ENCODE measurements at places on chromosomes 2 and 18. TPM values are rescaled to one million over a fixed set of nuclear protein-coding genes. Genes with fewer than 3 reads are reported as not detected.
A peak's percentile ranks its signal among the peaks of the same experiment; 100 is the strongest.

The B3GNT7 gene
- total RNA-seq, result 5.5 TPM

The KCNK3 gene
- 0.44 TPM for total RNA-seq

The DUSP19 gene
- 1.2 TPM for total RNA-seq

The ARMC9 gene
- 1.2 TPM for total RNA-seq

The STARD6 gene
- total RNA-seq, result not detected

The ACAA2 gene
- 27.6 TPM for total RNA-seq

The SAG gene
- not detected for total RNA-seq

The ATP5MC3 gene
- 282 TPM for total RNA-seq

The FBXO11 gene
- total RNA-seq, result 37.1 TPM

The MROH2A gene
- 0.52 TPM for total RNA-seq

GRCh38 chr2:109166811-109167210 is 37.8 kb downstream of the SH3RF3 start:
- no peak for ATAC-seq

DNA sequence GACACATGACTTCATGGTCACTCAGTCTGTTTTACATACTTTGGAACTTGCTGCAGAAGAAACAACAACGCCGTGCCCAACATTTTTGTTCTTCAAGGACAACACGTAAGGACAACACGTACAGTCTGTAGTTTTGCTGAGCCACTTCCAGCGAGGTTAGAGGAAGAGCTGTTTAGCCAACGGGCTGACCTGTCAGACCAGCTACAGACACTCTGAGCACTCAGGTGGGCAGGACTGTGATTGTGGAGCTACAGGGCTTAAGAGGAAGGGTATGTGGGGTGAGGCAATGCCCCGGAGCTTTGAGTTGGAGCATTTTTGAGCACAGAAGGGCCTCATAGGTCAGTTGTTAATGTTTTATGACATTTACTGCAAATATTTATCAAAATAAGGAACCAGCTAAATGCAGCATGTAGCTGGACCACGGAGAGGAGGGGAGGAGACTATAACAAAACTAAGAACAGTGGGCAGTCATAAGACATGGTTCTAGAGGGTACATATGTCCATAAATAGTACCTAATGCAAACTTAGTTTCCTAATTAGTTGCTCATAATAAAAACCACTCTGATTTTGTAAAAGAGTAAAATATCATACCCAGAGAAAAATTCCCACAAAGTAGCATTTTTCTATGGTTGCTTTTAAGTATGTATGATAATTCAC is 26.3 kb upstream of the NPC1 start:
- ATAC-seq, result no peak

DNA sequence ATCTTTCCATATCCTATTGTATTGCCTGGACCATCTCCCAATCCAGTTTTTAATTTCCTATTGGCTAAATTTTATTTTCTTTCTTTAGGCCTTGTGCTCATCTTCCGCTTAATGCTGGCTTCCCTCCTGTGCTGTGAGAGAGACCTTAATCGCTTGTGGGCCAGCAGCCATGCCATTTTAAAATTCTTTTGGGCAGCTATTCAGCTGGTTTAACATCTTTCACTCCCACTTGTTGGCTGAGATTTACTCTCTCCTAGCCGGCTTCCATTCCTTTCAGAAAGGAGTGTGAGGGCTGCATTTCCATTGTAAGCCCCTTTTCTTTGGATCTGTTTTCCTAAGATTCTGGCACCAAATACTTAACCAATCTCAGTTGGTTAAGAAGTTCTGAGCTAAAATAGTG is 140.9 kb upstream of the RASGRP3 start:
- ATAC-seq, result no peak

- peak; percentile 76 for ATAC-seq
These were observed 76.0 kb downstream of the CD28 start for GRCh38 chr2:203782262-203782976.

DNA sequence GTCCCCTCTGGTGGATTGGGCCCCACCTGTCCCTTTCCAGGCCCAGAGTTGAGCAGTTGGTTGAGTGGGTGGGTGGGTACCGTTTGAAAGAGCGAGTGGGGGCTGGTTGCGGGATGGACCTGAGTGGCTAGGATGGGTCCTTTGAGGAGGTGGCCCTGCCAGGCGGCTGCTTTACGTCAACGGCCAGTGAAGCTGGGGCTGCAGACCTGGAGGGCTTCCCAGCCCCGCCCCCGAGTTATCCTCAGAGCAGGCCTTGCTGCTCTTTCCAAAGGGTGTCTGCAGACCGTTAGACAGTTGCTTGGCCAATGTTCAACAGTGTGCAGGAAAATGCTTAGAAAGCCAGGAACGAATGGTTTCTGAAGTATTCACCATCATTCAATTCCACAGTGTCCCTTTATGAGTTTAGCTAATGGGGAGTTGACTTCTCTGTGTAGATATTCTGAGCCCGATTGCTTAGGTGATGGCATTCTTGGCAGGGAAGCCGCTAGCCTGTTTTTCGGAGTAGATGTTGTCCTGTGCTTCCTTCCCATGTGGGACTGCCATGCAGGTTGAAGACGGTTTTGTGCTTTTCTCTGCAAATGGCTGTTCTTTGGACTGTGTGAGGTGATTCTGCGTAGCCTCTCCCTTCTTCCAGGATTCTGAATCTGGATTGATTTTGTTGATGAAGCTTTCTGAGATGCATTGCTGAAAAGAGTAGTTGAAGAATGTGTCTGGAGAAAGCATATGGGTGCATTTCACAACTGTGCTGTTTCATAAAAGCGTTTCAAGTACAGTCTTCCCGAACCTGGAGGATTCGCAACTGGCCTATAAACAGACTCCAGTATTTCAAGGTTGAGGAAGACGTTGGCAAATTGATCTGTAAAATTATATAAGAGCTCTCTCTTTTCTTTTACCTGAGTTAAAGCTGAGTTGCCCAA is 45.8 kb downstream of the LDLRAD4 start:
- ATAC-seq, result no peak

- ATAC-seq, result no peak
These were observed at the start of gene BOD1L2 for GRCh38 chr18:57146956-57147636. Gene BOD1L2, plus strand, starts transcription at chr18:57147087. Its CDS starts 226 bp downstream, at chr18:57147313.

- ATAC-seq, result no peak
These were observed 221.3 kb downstream of the FHOD3 start for GRCh38 chr18:36518839-36519238.

GRCh38 chr18:73986711-73987110 is 160.9 kb downstream of the FBXO15 start:
- peak; percentile 51 for ATAC-seq

- no peak for ATAC-seq
These were observed 26.3 kb upstream of the POMC start for GRCh38 chr2:25194576-25195122.

- no peak for ATAC-seq
These were observed 730.2 kb upstream of the ZNF804A start for GRCh38 chr2:183868153-183868552.

GRCh38 chr2:198710562-198710961 is 747.2 kb downstream of the SATB2 start:
- no peak for ATAC-seq

GRCh38 chr2:39772086-39772811 is 6.8 kb downstream of the THUMPD2 start:
- peak; percentile 94 for ATAC-seq

GRCh38 chr2:121360566-121361300 is 75.7 kb upstream of the TFCP2L1 start:
- ATAC-seq, result peak; percentile 74

DNA sequence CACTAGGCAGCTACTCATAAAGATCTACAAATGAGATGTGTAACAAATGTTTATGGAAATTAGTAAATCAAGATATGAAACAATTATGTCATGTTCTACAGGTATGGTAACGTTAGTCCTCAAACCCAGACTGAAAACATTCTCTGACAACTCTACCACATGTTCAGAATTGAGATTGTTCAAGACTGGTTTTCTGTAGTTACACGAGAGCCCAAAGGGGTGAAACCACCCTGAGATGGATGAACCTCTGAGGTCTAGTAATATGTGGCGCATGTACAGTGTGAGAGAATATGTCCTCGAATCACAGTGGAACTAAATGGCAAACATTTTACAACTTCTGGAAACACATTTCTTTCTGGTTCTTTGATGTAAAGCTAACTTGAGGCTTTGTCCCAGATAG is 614.3 kb downstream of the ZEB2 start:
- ATAC-seq, result no peak

GRCh38 chr2:15570104-15570503 is 9.0 kb upstream of the NBAS start:
- ATAC-seq, result no peak

GRCh38 chr2:226556050-226556449 is 243.6 kb downstream of the IRS1 start:
- no peak for ATAC-seq

DNA sequence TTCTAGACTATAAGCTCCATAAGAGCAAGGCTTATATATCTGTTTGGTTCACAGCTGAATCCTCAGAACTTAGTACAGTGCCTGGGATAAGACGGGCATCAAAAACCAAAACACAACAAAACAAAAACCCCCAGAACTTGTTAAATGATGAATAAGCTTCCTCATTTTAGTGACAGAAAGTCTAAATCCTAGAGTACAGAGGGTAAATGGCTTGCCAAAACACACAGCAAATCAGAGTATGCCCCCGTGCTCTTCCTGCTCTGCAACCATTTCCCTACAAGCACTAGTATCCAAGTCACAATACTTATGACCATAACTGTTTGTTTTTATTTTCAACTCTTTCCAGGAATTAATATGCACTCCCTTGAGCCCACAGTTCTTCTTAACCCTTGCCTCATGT is 10.1 kb downstream of the ZNF521 start:
- ATAC-seq, result no peak

DNA sequence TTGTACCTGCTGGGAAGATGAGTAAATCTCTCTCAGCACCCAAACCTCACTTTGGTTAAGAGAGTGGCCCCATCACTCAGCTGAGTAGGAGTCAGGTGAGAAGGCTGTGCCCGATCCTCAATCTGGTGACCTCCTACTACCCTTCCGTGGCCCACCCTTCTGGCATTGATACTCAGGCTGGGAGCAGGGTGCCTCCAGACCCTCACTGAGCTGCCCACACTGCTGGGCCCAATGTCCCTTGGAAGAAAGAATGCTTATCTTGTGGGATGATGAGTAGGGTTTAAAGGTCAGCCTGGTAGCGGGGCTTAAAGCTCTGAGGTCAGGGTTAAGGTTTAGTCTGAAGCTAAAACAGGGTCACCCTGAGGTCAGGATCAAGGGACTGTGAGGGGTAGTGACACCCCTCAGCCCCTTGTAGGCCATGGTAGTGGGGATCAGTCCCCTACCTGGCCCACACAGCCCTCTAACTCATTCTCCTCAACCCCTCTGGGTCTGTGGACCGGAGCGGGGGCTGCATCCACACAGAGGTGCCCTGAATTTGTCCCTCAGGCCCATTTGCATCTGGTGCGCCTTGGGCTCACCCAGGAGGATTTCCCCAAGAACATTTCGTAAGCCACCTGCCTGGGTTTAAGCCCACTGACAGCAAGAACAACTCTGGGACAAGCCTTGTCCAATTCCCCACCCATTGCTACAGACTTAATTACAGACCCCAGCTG is 123.8 kb downstream of the CYP26B1 start:
- no peak for ATAC-seq

DNA sequence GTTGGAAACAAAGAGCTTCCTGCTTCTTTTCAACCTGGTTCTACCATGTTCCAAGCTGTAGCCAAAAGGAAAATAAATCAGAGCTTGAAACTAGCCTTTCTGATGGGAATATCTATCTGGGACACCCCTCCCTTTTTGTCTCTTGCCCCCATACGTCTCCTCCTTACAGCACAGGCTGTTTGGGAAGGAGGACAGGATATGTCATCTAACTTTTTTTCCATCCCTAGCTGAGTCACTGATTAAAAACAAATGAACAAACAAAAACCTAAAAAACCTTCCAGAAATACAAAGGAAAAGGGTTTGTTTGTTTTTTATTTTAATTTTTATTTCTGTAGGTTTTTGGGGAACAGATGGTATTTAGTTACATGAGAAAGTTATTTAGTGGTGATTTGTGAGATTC is 151.6 kb downstream of the FAM210A start:
- ATAC-seq, result no peak

DNA sequence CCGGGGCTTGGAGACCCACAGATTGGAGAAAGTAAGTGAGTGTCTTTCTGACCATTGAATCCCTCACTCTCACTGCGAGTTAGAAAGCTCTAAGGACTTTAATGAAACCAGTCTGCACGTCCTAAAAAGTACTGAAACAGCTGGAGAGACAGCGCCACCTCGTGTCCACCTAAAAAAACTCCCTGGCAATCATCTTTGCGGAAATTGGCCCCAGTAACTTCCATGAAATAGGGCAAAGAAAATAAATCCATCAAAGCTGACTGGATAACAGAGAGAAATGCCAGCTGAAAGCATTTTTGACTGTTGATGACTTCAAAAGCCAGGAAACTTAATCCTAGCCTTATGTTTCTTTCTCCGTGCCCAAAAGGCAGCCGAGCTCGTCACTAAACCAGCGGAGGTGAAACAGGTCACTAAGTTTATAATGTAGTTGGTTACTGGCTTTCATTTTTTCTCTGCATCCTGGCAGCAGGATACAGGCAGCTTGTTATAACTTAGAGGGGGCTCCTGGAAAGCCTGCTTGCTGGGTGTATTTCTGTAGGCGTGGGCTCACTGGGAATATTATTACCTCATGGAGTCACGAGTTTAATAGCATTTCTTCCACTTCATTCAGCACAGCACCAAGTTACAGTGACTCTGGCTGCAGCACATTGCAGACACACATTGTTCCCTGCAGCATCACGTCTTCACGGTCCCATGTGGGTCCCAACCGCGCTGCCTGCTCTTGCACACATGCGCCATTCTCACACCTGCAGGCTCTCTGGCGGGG is 266.5 kb downstream of the HRH4 start:
- ATAC-seq, result no peak

GRCh38 chr2:46847185-46847710 is 68.4 kb downstream of the MCFD2 start:
- ATAC-seq, result peak; percentile 88

- ATAC-seq, result peak; percentile 46
These were observed 3.9 kb downstream of the WIPF1 start for GRCh38 chr2:174593574-174594203.

DNA sequence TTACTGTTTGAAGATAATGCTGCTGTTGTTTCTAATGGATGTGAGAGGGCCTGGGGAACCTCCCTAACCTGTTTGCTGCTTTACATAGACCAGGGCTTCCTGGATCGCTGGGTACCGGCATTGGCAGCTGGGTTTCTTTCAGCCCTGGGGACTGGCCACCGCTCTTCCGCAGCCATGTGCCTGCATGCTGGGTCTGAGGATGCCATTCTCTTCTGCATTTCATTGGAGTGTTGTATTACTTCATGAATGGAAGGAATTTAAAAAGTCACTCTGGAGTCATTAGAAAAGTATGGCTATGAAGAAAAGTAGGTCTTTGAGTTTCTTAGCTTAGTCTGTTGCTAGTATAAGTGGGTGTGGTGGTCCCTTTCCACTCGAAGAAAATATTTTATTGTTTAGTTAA is 107.3 kb upstream of the MGAT5 start:
- ATAC-seq, result peak; percentile 71

- ATAC-seq, result peak; percentile 99
These were observed at the start of gene ENOSF1 for GRCh38 chr18:712401-713134. Gene ENOSF1, minus strand, starts transcription at chr18:712630. Its CDS starts 43 bp downstream, at chr18:712587.

DNA sequence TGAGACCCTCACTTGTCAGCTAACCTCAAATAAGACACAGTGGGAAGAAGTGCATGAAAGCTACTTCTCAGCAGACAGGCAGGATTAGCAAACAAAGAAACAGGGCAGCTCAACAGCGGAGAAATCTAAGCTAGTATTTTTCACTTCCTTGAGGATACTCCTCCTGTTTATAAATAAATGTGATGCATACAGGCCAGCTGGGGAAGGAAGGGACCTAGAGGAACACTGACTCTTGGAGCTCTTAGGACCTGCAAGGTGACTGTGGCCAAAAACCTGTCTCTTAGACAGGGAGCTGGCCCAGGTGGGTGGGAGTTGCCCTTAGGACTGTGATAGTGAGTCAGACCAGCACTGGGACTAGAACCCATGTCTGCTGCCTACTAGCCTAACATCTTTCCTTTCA is 4.8 kb downstream of the REEP1 start:
- no peak for ATAC-seq

GRCh38 chr18:76658627-76659026 is 163.6 kb upstream of the ZNF516 start:
- no peak for ATAC-seq
